Stimulated activated CD4-positive, alpha-beta T cell treated with anti-CD3 and anti-CD28 coated beads, Interleukin-2, amount 100 ng/mL, for 4 hours (primary cell): ENCODE measurements at places on chromosomes 2 and 18.

DNA sequence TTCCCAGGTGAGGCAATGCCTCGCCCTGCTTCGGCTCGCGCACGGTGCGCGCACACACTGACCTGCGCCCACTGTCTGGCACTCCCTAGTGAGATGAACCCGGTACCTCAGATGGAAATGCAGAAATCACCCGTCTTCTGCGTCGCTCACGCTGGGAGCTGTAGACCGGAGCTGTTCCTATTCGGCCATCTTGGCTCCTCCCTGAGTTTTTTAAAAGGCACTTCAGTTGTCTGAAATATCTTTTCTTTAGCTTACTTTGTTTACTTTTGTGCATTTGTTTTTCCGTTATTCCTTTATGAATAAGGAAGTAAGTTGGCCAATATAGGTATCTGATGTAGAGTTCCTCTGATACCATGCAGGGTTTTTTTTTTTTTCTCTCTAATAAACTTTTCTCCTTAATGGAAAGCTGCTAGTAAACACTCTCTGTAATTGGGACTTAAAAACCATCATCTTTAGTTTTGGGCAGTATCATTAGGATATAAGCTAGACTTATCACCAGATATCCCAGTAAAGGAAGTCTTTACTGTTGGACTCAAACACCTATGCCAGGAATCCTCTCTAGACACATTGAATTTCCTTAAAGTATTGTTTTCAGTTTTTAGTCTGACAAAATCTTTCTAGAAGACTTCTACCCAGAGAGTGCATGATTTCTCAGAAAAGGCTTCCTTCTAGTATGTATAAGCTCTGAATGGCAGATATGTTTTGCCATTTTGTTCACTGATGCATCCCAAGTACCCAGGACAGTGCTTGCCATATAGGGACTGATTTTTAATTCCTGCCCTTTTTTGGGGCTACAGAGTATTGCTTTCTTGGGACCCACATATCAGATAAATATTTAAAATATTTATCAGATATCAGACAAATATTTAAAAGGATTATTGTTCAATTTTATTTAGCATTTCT lies 35.8 kb upstream of the DYSF start:
- DNase-seq: no peak

GRCh38 chr2:233007739-233008138 lies 5.3 kb downstream of the NGEF start:
- no peak for DNase-seq

- no peak for DNase-seq
Observed at GRCh38 chr2:66683599-66683998, 248.7 kb downstream of the MEIS1 start.

GRCh38 chr2:160221391-160222276 lies 21.6 kb upstream of the ITGB6 start:
- DNase-seq: no peak

GRCh38 chr2:42812899-42813479 lies 20.6 kb upstream of the HAAO start:
- DNase-seq: no peak

DNA sequence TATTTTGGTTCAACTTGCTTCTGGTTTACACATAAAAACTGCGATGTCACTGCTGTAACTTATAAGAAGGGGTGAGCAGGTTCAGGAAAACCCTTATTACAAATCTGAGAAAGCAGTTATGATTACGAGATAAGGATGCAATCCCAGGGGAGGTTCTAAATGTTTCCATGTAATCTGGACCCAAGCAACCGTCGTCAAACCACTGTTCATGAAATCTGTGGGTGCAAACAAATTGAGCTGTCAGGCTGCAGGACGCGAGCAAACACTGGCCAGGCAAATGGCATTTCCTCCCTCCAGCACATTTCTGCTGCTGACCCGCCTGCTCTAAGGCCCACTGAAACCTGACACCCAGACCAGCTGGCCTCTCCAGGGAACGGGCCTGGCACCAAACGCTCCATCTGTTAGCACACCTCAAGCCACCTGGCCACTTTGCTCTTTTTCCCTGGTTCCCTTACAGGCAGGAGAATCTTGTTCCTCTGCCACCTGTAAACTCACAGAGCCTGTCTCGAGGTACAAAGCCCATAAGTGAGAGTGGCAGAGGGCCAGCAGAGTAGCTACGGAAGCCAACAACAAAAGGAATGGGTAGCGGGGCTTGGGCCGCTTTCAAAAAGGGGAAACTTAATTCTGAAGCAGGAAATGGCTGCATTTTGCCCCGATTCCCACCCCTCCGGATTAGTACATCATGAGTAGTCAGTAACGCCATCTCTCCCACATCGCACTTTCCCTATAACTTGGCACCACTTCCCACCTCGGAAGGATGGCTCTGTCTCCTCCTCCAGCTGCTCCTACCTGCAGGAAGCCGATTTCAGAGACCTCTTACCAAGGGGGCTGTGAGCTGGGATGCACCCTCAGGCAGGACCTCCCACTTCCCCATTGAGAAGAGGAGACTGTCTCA lies 26.5 kb downstream of the CRACDL start:
- DNase-seq: no peak

- no peak for DNase-seq
Observed at GRCh38 chr2:238695538-238695937, 152.3 kb upstream of the TWIST2 start.

DNA sequence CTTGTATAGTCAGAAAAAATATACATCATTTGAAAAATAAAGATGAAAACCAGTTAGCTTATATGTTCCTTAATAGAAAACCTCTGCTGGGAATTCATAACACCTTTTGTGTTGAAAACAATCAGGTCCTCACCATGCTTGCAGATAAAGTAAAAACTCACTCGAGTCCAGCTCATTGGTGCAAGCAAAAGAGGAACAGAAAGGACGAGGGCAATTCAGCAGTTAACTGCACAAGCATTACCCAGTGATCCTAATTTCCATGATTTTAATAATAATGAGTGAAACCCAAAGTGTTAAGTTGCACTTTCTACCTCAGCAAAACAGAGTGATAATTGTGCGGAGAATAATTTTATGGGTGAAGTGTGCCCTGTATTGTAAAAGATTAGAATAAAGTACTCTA lies 839.9 kb downstream of the BCL11A start:
- no peak for DNase-seq

DNA sequence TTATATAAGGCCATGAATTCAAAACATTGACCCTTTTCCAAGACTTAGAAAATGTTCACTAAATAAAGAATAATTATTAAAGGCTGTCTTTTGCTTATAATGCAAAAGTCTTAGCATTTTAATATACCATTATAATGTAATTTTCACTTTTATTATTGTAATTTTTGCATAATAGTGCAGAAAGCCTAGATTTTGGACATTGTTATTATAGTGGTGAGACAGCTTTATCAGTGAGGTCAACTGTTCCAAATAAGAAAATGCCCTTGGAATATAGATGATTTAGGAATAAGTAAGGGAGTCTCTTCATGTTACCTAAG lies 56.6 kb downstream of the ATIC start:
- DNase-seq: no peak

GRCh38 chr2:212099658-212100057 lies 438.9 kb downstream of the ERBB4 start:
- DNase-seq: no peak

- no peak for DNase-seq
Observed at GRCh38 chr2:163757814-163758213, 22.0 kb upstream of the FIGN start.

DNA sequence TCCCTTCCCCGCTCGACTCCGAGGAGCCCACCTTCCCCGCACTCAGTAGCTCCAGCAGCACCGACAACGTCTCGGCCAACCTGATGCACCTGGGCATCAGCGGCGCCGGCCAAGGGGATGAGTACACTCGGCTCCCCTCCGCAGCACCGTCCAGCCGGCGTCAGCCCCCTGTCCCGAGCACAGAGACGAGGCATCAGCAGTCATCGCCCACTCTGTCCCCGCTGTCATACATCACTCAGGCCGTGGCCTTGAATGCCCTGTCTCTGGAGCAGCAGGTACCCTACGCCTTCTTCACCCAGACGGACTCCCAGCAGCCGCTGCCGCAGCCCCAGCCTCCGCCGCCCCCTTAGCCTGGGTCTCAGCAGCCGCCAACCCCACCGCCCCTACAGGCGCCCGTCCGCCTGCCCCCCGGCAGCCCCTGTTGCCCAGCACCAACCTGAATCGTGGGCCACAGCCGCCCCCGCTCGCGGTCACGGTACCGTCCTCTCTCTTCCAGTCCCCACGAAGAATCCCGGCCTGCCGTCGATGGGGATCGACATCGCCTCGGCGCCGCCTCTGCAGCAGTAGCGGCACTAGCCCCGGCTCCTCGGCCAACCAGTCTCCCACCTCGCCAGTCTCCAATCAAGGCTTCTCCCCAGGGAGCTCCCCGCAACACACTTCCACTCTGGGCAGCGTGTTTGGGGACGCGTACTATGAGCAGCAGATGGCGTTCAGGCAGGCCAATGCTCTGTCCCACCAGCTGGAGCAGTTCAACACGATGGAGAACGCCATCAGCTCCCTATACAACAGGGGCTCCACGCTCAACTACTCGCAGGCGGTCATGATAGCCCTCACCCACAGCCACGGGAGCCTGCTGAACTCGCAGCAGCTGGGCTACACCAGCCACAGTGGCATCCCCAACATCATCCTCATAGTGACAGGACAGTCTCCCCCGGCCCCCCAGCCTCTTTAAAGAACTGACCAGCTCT lies 1195.9 kb upstream of the CHAC2 start:
- no peak for DNase-seq

DNA sequence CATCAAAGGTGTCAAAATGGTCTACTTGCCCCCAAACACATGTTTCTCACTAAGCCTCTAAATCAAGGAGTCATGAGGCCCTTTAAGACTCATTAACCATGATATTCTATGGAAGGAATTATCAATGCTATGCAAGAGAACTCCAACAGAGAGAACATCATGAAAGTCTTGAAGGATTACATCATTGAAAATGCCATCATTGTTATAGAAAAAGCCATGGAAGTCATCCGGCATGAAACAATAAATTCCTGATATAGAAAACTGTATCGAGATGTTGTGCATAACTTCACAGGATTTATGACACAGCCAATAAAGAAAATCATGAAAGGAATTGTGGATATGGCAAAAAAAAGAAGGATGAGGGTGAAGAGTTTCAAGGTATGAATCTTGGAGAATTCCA lies 1363.6 kb upstream of the CDH2 start:
- no peak for DNase-seq

DNA sequence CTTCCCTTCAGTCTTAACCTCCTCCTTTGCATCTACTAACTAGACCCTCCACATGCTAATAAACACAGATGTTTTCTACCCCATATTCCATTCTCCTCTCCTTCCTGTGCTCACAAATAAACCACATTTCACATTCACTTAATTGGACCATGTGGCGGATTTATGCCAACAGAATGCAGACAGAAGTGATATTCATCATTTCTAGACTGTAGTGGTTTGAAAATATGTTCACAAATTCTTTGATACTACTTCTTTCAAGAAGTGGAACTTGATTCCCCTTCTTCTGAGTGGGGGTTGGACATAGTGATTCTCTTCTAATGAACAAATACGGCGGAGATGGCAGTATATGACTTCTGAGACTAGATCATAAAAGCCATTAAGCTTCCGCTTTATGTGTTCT lies 73.5 kb upstream of the SPTBN1 start:
- no peak for DNase-seq

- DNase-seq: no peak
Observed at GRCh38 chr18:46462523-46462922, 194.5 kb downstream of the LOXHD1 start.

- DNase-seq: no peak
Observed at GRCh38 chr18:362311-363290, 94.8 kb upstream of the THOC1 start.

- DNase-seq: no peak
Observed at GRCh38 chr2:189409131-189409530, 32.1 kb upstream of the WDR75 start.

- no peak for DNase-seq
Observed at GRCh38 chr2:8004250-8004681, 677.6 kb upstream of the ID2 start.

- no peak for DNase-seq
Observed at GRCh38 chr2:215617060-215617824, 181.4 kb upstream of the FN1 start.

DNA sequence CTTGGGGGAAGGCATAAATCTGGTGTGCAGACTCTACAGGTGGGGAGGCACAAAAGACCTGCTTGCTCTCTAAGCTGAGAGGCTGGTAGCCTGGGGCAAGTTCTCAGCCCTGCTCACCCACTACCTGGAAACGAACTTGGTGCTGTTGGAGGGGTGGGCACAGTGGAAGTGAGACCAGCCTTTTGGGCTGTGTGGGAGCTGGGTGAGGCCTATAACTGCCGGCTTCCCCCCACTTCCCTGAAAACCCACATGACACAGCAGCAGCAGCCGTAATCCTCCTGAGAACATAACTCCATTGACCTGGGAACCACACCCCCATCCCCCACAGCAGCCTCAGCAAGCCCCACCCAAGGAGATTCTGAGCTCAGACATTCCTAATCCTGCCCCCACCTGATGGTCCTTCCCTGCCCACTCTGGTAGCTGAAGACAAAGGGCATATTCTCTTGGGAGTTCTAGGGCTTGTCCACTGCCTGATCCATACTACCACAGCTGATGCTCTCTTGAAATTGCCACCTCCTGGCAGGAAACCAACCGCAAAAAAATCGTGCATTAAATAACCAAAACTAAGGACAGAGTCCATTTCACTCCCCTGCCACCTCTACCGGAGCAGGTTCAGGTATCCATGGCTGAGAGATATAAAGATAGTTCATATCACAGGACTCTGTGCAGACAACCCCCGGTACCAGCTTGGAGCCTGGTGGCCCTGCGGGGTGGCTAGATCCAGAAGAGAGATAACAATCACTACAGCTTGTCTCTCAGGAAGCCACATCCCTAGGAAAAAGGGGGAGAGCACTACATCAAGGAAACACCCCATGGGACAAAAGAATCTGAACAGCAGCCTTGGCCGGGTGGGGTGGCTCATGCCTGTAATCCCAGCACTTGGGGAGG lies 178.1 kb downstream of the NDUFA10 start:
- DNase-seq: no peak

DNA sequence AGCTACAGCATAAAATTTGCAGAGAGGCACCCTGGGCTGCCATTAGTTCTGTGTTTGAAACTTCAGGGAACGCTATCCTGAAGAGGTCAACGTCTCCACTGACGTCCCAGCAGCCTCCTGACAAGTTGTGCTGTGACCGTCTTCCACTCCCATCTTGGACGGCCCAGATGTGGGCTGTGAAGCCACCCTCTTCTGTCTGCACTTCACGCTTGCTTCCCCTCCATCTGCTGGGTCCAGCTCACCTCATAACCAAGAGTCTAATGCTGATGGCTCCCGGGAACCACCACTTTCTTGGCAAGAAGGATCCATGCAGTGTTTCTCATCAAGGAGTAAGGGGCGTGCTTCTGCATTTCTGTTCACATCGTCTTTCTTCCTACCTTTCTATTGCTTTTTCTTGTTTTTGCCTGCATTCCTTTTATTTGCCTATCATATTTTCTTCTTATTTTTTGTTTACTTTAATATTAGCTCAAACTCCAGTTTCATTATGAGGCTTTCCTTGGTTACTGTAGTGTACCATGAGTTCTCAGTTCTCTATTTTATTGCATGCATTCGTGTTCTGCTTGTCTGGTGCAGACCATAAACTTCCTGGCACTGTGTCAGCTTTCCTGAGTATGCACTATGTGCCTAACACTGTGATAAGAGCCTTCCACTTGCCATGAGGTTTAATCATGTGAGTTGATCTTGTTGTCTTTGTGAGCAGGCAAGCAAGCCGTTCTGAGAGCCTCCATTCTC lies 631.8 kb upstream of the RAB6C start:
- DNase-seq: no peak
